ENCODE measurements at places on chromosomes 11 and 22. TPM values are rescaled to one million over a fixed set of nuclear protein-coding genes. Genes with fewer than 3 reads are reported as not detected.

- H3K4me1 ChIP-seq = no peaks in the 10 kb centered on the region
- no peaks in the 10 kb centered on the region for H3K36me3 ChIP-seq
- no peak overlapping the region for H3K4me3 ChIP-seq
- H3K27ac ChIP-seq = no peak overlapping the region
- peaks cover 2% of the 10 kb centered on the region for H3K27me3 ChIP-seq
- DNase-seq = no peak
Measured at GRCh38 chr11:57978686-57979531, 44.8 kb upstream of the OR9Q1 start.

DNA sequence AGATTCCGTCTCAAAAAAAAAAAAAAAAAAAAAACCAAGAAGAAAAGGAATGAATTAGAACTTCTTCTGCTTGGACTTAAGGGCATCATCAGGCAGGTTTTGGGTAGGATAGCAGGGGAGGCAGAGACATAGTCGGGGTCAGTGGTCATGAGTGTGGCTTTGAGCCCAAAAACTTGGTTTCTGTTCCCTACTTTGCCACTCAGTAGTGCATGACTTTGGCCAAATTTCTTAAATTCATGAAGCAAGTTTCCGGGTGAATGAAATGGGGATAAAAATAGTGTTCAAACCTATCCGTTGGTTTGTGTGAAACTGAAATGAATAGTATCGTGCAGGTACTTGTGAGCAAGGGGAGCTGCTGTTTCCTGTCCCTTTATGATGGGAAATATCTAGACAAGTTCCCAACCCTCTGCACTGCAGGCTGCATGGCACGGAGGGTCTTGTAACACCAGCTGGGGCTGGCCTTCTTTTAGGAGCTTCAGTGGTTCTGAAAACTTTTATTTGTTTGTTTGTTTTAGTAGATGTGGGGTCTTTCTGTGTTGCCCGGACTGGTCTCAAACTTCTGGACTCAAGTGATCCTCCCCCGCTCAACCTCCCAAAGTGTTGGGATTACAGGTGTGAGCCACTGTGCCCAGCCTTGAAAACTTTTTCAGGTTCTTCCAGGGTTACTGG, 18.4 kb downstream of the NEAT1 start:
- peak overlapping the region; percentile 52 for H3K27ac ChIP-seq
- H3K4me1 ChIP-seq = peaks cover 14% of the 10 kb centered on the region
- no peaks in the 10 kb centered on the region for H3K27me3 ChIP-seq

MPEG1 gene
- total RNA-seq = 21.1 TPM

CDC45 gene
- 15.5 TPM for total RNA-seq

GRCh38 chr22:27456696-27457503, 344.7 kb downstream of the MN1 start:
- no peaks in the 10 kb centered on the region for H3K4me1 ChIP-seq
- H3K36me3 ChIP-seq = no peaks in the 10 kb centered on the region
- H3K27ac ChIP-seq = no peak overlapping the region
- no peaks in the 10 kb centered on the region for H3K27me3 ChIP-seq
- DNase-seq = no peak

DNA sequence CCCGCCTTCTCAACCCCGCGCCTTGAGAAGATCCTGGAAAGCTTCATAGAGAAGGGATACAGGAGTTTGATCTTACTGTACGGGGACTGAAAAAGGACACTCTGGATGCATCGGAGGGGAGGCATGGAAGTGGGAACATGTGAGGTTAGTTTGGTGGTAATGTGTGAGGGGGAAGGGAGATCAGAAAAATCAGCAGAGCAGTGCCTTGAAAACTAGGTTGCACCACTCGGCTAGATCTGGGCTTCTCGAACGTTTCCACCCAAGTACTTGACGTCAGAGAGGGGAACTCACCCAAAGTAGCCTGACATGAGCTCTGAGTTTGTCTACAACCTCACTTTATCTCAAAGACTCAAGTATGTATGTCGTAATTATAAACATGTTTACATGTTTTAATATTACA, 14.5 kb downstream of the USP35 start:
- DNase-seq = no peak
- peaks cover 3% of the 10 kb centered on the region for H3K36me3 ChIP-seq
- H3K27me3 ChIP-seq = no peaks in the 10 kb centered on the region
- no peaks in the 10 kb centered on the region for H3K4me1 ChIP-seq

- DNase-seq = no peak
- H3K36me3 ChIP-seq = no peaks in the 10 kb centered on the region
- no peak overlapping the region for H3K27ac ChIP-seq
- no peak overlapping the region for H3K4me3 ChIP-seq
Measured at GRCh38 chr11:43222215-43222614, 89.6 kb upstream of the API5 start.

DNA sequence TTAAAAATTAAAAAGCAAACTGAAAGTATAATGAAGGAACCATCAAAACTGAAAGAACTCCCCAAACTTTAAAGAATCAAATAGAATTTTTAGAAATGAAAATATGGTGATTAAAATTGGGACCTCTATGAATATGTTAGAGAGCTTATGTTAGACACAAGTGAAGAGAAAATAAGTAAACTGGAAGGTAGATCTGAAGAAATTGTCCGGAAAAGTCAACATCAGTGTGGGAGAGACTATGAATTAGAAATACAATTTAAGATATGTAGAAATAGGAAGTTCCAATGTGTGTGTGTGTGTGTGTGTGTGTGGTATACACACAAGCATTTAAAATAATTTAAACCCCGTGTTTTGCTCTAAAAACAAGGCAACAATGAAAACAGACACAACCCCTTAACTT, 4.9 kb upstream of the OR8B4 start:
- H3K27ac ChIP-seq = no peak overlapping the region
- no peak overlapping the region for H3K4me3 ChIP-seq
- DNase-seq = no peak
- no peaks in the 10 kb centered on the region for H3K27me3 ChIP-seq

CHKB gene
- 24.2 TPM for total RNA-seq

EI24 gene
- 64.9 TPM for total RNA-seq

DNA sequence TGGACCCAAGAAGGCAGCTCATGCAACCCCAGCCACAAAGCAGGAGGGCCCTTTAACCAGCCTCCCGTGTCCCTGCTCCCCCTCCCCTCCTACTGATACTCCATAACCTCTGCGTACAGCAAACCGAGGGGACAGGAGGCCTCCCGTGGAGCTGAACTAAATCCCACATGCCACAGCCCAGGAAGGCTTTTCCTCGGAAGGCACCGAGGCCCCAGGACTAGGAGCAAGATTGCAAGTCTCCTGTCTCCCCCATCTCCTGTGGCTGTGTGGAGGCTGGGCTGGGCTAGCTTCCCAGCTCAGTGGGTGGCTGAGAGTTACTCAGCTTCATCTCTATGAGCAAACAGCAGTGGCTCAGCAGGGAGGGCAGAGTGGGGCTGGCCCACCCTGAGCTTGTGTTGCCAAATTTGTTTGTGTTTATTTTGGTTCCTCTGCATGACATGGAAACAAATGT, 62.7 kb upstream of the NECTIN1 start:
- H3K27me3 ChIP-seq = no peaks in the 10 kb centered on the region
- no peaks in the 10 kb centered on the region for H3K4me1 ChIP-seq
- H3K36me3 ChIP-seq = no peaks in the 10 kb centered on the region
- no peak for DNase-seq
- H3K27ac ChIP-seq = no peak overlapping the region
- H3K4me3 ChIP-seq = no peak overlapping the region

All from liver (tissue), 10 donors.